Fibroblast of villous mesenchyme (primary cell): ENCODE measurements at places on chromosomes 5 and 9. TPM values are rescaled to one million over a fixed set of nuclear protein-coding genes. Genes with fewer than 3 reads are reported as not detected.

PHF24 gene
- not detected in 2 replicates for total RNA-seq

GRCh38 chr9:92029553-92029952 is 79.5 kb upstream of the ROR2 start:
- no peak for DNase-seq

DNA sequence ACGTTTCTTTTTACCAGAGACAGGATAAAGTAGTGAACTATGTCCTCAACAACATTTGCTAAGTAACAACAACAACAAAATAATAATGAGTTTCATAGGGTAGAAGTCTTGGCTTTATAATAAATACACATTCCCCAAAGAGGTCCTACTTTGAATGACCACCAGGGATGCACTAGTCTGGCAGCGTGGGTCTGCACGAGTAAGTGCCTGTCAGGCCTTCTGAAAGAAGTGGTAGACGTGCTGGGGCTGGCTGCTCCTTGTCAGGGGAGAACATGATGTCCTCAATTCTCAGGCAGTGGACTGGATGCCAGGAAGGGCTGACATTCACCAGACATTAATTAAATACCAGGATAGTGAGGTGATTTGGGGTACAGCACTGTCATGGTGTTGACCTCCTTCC is 331.1 kb downstream of the TMEM38B start:
- DNase-seq: no peak

DNA sequence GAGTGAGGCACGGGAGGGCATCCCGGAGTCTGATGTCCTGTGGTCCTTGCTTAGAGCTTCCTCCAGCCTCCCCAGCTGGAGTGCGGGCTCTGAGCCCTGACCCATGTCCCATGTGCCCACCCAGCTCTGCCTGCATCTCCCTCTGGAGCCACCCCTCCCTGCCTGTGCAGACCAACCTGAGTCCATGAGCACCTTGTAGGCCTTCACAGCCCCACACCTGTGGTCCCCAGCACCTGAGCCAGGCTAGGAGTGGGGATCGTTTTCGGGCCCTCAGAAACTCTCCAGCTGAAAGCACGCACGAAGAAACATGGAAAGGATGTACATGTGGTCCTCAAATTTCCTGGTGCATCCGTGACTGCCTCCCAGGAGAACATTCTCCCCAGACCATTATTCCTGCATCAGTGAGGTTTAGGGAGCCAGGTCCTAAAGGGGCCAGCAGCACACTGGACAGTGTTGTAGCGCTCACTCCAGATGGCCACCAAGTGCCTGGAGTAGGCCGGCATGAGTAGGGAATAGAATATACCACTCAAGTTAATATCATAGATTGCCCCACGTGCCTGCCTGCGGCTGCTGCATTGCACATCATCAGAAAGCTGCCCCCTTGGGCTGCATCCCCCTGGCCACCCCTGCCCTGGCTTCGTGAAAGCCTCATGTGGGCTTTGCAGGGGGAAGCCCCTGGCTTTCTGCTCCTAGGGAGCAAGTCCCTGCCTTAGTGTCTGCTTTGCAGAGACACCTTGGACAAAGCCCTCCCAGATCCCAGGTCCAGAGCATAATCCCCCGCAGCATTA is 80.6 kb downstream of the WNK2 start:
- no peak for DNase-seq
